Thoracic aorta endothelial cell (primary cell): ENCODE measurements at places on chromosomes 2 and 18. TPM values are rescaled to one million over a fixed set of nuclear protein-coding genes. Genes with fewer than 3 reads are reported as not detected.

Gene ATP6V1B1
- total RNA-seq: 0.07 TPM in 1 of 2 replicates, not detected in the other

Gene DPP4
- total RNA-seq: 7.3 and 16.2 TPM in 2 replicates

Gene PLCD4
- 0.79 and 2.3 TPM in 2 replicates for total RNA-seq

Gene RGPD4
- not detected in 2 replicates for total RNA-seq

Gene CIB4
- total RNA-seq: not detected in 2 replicates

Gene FKBP1B
- total RNA-seq: 11.2 and 13.4 TPM in 2 replicates

Gene SMC6
- 61.9 and 62.4 TPM in 2 replicates for total RNA-seq

Gene MARCHF4
- total RNA-seq: 9.6 and 10.9 TPM in 2 replicates

Gene HOXD3
- 11.2 TPM in 1 of 2 replicates, not detected in the other for total RNA-seq

Gene RTP5
- not detected in 2 replicates for total RNA-seq

Gene TNFAIP6
- not detected in 2 replicates for total RNA-seq

Gene MARCHF7
- total RNA-seq: 195 and 220 TPM in 2 replicates

Gene HOXD12
- total RNA-seq: not detected in 2 replicates

Gene CABYR
- 4.1 and 5.5 TPM in 2 replicates for total RNA-seq

Gene TM4SF20
- not detected in 2 replicates for total RNA-seq

Gene MRO
- not detected in 2 replicates for total RNA-seq

Gene GKN1
- not detected in 2 replicates for total RNA-seq

Gene SRD5A2
- under 0.01 TPM in 1 of 2 replicates, not detected in the other for total RNA-seq

Gene TLX2
- not detected in 2 replicates for total RNA-seq

Gene PDCD1
- total RNA-seq: not detected in 2 replicates

Gene EGR4
- total RNA-seq: not detected in 2 replicates

Gene ELAC1
- total RNA-seq: 9.2 and 9.4 TPM in 2 replicates
